ENCODE measurements at places on chromosomes 16 and 17.
A peak's percentile ranks its signal among the peaks of the same experiment; 100 is the strongest.

- peak; percentile 6 for DNase-seq
Observed at GRCh38 chr16:5064915-5065314, 841 bp downstream of the C16orf89 start.

- no peak for DNase-seq
Observed at GRCh38 chr17:61296058-61296457, 103.6 kb upstream of the TBX2 start.

- DNase-seq: peak; percentile 78
Observed at GRCh38 chr17:77308861-77309726, 168.3 kb downstream of the SEC14L1 start.

GRCh38 chr17:13384626-13385025 lies 217.1 kb downstream of the HS3ST3A1 start:
- DNase-seq: no peak

- no peak for DNase-seq
Observed at GRCh38 chr17:32882029-32882428, 5.1 kb upstream of the MYO1D start.

DNA sequence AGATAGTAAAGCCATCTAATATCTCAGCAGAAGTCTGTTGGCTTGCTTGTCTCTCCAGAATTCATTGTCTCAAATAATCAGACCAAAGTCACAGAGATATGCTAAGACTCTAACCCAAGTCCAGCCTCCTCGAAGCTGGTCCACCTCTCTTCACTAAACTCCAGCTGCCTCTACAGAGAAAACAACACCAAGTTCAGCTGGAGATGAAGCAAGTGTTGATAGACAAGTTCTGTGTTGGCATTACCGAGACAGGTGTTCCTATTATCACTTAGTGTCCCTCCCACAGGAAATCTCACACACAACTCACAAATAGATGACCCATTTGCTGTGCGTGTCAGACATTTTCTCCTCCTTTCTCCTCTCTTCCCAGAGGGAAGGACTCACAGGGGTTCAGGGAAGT lies 164.4 kb upstream of the ANKFN1 start:
- no peak for DNase-seq
